Activated naive CD8-positive, alpha-beta T cell treated with anti-CD3 and anti-CD28 coated beads, Interleukin-2, amount 50 U/mL, for 24 hours (primary cell): ENCODE measurements at places on chromosomes 12 and 14.

DNA sequence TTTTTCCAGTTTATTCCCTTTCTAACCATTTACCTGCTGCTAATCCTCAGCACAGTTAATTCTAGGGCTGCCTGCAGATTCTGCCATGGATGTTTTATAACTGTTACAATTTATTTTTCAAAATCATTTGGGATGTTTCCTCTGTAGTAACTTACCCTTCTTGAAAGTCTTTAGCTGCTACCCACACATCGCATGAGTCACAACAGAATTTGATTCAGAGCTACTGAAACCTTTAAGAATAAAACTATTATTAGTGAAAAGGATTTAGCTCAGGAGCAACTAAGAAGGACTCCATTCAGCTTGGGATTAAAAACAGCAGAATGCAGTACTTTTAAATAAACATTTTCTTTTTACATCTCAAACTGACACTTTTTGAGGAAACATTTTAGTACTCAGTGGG, 41.7 kb upstream of the RGS6 start:
- H3K4me3 ChIP-seq = no peak overlapping the region
- peaks cover 2% of the 10 kb centered on the region for H3K36me3 ChIP-seq
- H3K27ac ChIP-seq = no peak overlapping the region
- H3K27me3 ChIP-seq = peaks cover 2% of the 10 kb centered on the region

- peaks cover 70% of the 10 kb centered on the region for H3K4me1 ChIP-seq
- H3K36me3 ChIP-seq = peaks cover 2% of the 10 kb centered on the region
- H3K27ac ChIP-seq = no peak overlapping the region
- DNase-seq = peak; percentile 30
Observed at GRCh38 chr14:98018628-98019027, 1221.4 kb downstream of the VRK1 start.

DNA sequence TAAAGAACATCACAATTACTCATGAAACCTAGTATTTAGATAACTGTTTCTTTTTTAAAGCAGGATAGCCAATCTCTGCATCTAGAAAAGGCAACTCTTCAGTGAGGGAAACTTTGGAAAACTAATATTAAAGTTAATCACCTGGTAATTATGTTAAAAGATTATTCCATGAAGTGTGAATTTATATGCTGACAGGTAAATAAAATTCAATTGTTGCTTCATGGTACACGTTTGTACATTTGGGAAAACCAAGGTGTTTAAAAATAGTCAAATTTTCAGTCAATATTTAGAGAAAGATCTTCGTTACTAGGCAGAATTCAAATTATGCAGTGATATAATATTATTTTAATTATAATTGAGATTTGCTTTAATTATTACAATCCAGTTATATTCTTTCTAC, 100.1 kb upstream of the LRFN5 start:
- H3K4me3 ChIP-seq = no peak overlapping the region
- no peak overlapping the region for H3K27ac ChIP-seq
- DNase-seq = no peak
- H3K36me3 ChIP-seq = no peaks in the 10 kb centered on the region
- no peaks in the 10 kb centered on the region for H3K27me3 ChIP-seq

GRCh38 chr12:31423405-31423804, 97.5 kb upstream of the SINHCAF start:
- no peaks in the 10 kb centered on the region for H3K36me3 ChIP-seq
- no peaks in the 10 kb centered on the region for H3K4me1 ChIP-seq
- H3K27me3 ChIP-seq = no peaks in the 10 kb centered on the region
- DNase-seq = no peak

DNA sequence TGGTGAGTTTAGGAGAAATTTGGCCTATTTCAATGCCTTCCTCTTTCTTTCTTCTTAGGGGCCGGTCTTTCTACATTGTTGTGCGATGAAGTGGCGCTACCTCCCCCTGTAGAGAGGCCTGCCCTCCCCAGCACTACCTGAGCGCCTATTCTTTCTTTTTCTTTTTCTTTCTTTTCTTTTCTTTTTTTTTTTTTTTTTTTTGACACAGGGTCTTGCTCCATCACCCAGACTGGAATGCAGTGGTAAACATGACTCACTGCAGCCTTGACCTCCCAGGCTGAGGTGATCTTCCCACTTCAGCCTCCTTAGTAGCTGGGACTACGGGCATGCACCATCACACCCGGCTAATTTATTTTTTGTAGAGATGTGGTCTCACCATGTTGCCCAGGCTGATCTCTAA, 136.1 kb upstream of the MAX start:
- no peaks in the 10 kb centered on the region for H3K36me3 ChIP-seq
- H3K27me3 ChIP-seq = no peaks in the 10 kb centered on the region
- DNase-seq = no peak

DNA sequence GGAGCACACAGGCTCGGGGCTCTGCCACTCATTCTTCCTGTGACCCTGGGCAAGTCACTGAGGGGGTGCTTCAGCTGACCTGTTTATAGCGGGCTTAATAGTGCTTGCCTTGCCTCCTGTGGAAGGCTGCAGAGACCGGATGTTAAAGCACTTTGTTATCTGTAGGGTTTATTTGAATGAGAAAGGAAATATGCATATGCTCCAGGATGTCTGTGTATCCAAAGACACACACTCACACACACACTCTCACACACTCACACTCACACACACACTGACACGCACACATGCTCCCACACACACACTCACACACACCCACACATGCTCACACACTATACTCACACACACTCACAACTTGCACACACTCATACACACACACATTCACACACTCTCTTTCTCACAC, 56.1 kb upstream of the DDX11 start:
- H3K27ac ChIP-seq = no peak overlapping the region
- no peaks in the 10 kb centered on the region for H3K4me1 ChIP-seq
- H3K27me3 ChIP-seq = peaks cover 5% of the 10 kb centered on the region
- DNase-seq = no peak
- no peaks in the 10 kb centered on the region for H3K36me3 ChIP-seq
- no peak overlapping the region for H3K4me3 ChIP-seq

- H3K4me1 ChIP-seq = no peaks in the 10 kb centered on the region
- no peaks in the 10 kb centered on the region for H3K27me3 ChIP-seq
- H3K4me3 ChIP-seq = no peak overlapping the region
- no peaks in the 10 kb centered on the region for H3K36me3 ChIP-seq
- no peak for DNase-seq
- no peak overlapping the region for H3K27ac ChIP-seq
Observed at GRCh38 chr12:34340534-34341361, 318.5 kb downstream of the ALG10 start.

DNA sequence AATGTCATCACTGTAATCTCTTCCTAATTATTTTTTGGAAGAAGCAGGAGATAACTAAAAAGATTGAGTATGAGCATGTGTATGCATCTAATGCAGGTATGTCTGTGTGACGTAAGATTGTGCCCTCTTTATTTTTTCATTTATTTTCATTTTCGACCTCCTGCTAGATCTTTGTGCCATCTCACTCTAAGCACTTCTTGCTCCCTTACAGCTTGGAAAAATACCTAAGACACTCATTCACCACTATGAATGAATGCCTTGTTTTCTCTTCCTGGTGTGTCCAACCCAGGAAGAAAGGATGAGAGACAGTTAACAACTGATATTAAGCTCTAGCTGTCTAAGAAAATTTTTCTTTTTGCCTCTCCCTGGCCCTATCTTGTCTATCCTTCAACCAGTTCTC, 76.8 kb upstream of the CISTR start:
- no peak overlapping the region for H3K4me3 ChIP-seq
- no peaks in the 10 kb centered on the region for H3K36me3 ChIP-seq
- H3K4me1 ChIP-seq = no peaks in the 10 kb centered on the region
- peaks cover 27% of the 10 kb centered on the region for H3K27me3 ChIP-seq

GRCh38 chr12:91098941-91099340, 12.4 kb downstream of the LUM start:
- no peaks in the 10 kb centered on the region for H3K36me3 ChIP-seq
- no peak overlapping the region for H3K4me3 ChIP-seq
- H3K4me1 ChIP-seq = no peaks in the 10 kb centered on the region
- no peak overlapping the region for H3K27ac ChIP-seq
- H3K27me3 ChIP-seq = no peaks in the 10 kb centered on the region

DNA sequence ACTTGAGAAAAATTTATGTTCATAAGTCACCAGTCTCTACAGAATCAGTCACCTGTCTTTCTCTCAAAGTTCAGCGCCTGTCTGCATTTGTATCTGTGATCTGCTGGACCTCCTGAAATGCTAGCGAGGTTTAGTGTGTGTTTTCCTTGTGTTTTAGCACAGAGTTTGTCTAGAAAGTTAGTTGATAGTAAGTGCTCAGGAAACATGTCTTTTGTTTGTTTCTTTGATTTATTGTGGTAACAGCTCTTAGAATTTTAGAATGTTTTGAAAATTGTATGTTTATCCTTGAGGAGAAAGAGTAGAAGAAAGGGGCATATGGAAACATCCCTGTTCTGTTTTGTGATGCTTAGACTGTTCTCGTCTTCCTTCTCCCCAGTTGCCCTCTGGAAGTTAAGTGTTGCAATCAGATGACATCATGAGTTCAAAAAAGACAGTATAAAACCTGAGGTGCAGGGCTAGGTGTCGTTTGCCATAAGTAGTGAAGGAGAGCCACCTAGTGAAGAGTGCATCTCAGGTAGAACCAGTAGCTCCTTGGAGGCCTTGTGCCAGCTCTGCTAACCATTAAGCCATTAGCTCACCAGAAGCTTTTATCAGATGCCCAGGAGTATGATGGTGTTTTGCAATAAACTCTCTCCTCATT, 44.8 kb downstream of the FBXW8 start:
- DNase-seq = no peak
- H3K4me3 ChIP-seq = no peak overlapping the region
- peaks cover 2% of the 10 kb centered on the region for H3K36me3 ChIP-seq
- H3K27me3 ChIP-seq = no peaks in the 10 kb centered on the region
- H3K27ac ChIP-seq = no peak overlapping the region

- H3K4me1 ChIP-seq = peaks cover 79% of the 10 kb centered on the region
- peaks cover 5% of the 10 kb centered on the region for H3K36me3 ChIP-seq
- H3K27ac ChIP-seq = peak overlapping the region; percentile 49
- no peaks in the 10 kb centered on the region for H3K27me3 ChIP-seq
Observed at GRCh38 chr12:718756-719102, 33.6 kb upstream of the WNK1 start.

DNA sequence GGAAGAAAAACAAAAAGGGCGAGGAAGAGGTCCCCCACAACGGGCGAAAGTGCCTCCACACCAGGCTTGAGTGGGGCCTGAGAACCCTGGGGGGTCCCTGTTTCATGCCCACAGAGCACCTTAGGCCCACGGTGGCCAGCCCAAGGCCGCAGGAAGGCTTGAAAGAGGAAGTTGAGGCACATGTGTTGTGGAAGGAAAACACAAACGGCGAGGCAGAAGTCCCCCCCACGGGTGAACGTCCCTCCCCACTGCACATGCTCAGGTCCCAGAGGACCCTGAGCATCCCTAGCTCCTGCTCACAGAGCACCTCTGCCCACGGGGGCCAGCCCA, 371.5 kb downstream of the ALG10 start:
- H3K4me1 ChIP-seq = no peaks in the 10 kb centered on the region
- H3K27me3 ChIP-seq = no peaks in the 10 kb centered on the region
- no peak overlapping the region for H3K27ac ChIP-seq
- no peak for DNase-seq
- H3K4me3 ChIP-seq = no peak overlapping the region

DNA sequence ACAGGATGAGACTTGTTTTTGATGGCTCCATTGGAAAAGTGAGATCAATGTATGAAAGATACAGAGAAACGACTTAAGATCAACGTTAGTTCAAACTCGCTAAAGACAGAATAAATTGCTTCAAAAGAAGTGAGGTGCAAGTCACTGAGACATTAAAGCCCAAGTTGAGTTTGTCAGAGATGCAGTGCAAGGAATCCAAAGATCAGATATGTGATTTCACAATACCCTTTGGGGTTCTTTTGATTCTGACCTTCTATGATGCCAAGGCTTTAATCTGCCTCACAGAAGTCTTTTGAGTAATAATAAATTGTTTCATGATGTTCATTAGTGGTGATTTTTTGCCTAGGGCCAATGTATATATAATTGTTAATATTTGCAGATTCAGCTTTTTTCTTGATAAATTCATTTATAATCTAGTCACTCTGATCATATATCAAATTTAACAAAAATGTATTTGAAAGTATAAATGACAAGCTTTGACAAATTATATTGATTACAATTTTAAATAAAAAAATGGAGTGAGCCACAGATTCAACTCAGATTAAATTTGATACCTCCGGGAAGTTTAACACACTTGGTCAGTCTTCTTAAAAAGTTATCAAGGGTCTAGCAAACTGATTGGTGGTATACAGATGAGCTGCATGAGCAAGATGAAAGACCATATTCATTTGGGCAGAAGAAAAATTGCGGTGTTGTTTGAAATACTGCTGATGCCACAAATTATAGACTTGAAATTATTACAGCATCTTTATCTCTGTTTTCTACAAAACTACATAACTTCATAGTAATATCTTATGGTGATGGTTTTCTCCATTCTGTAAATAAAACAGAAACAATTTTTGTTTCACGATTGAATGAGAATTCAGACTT, 144.8 kb upstream of the FAR2 start:
- no peak for DNase-seq
- H3K27me3 ChIP-seq = peaks cover 4% of the 10 kb centered on the region
- no peak overlapping the region for H3K4me3 ChIP-seq
- no peak overlapping the region for H3K27ac ChIP-seq
- H3K36me3 ChIP-seq = no peaks in the 10 kb centered on the region

DNA sequence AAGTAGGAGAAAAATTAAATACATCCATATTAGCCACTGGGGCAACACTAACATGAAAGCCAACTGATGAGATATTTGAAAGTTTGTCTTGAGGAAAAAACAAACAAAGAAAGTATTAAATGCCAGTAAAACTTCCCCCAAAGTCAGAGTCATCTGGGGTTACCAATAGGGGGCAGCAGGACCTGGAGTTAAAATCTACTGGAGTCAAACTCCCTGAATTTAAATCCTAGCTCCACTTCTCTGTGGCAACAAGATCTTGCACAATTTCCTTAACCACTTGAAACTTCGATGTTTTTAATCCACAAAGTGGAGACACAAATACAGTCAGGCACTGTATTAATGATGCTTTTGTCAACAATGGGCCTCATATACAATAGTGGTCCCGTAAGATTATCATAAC, 14.4 kb downstream of the PLEKHG7 start:
- no peaks in the 10 kb centered on the region for H3K4me1 ChIP-seq
- H3K27me3 ChIP-seq = no peaks in the 10 kb centered on the region
- no peak overlapping the region for H3K4me3 ChIP-seq
- no peak for DNase-seq
- no peaks in the 10 kb centered on the region for H3K36me3 ChIP-seq
- no peak overlapping the region for H3K27ac ChIP-seq

DNA sequence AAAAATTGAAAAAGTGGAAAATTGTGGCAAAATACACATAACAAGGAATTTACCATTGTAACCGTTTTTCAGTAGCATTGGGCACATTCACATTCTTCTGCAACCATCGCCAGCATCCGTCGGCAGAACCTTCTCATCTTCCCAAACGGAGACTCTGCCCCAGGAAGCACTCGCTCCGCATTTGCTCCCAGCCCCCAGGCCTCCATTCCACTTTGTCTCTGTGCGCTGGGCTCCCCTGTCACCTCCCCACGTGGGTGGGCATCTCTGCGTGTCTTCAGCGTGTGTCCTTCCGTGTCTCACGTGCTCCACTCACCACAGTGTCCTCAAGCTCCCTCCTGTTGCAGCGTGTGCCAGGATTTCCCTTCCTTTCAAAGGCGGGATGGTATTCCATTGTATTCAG, 9.9 kb downstream of the GPR132 start:
- H3K27me3 ChIP-seq = no peaks in the 10 kb centered on the region
- H3K4me3 ChIP-seq = no peak overlapping the region
- DNase-seq = no peak
- H3K4me1 ChIP-seq = peaks cover 26% of the 10 kb centered on the region
